Caki2 (cell line): ENCODE measurements at places on chromosomes 1 and 21.

DNA sequence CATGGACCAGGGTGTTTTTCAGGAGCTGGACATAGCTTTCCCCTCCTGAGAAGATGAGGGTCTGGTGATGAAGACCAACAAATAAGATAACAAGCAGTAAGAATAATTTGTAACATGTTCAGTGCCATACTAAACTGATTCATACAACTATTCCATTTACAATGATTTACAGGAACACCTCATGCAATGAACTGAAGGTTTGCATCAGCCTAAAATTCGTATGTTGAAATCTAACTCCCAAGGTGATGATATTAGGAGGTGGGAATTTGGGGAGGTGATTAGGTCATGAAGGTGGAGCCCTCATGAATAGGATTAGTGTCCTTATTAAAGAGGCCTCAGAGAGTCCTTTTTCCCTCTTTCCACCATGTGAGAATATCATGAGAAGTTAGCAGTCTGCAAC, 15.9 kb upstream of the NIBAN1 start:
- no peak for DNase-seq

- no peak for DNase-seq
Measured at GRCh38 chr1:239912471-239912870, 179.2 kb upstream of the FMN2 start.

GRCh38 chr1:229106526-229107125, 164.3 kb upstream of the RAB4A start:
- no peak for DNase-seq

DNA sequence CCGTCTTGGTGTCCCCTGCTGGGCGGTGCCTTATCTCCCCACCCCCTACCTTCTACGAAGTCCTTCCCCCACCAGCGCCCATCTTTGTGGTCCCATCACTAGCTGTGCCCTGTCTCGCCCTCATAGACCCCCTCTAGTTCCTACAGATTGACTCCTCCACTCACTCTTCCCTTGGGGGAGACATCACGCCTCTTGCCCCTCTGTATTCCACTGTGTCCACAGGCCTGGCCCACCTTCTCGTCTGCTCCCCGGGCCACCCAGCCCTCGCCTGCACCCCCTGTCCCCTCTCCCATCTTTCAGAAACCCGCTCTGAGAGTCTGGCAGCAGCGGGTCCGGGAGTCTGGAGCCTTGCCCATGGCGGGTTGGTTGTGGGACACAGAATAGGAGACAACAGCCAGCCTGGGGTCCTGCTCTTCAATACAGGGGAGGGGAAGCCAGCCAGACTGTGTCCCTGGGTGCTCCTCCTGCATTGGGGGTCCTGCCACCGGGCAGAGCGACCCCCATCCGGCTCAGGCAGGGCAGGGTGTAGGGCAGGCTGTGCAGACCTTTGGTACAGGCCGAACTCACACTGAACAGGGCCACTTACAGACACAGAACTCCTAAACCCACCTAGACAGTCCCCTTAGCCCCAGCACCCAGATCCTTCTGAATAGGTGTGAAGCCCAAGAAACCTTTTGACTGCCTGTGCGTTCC, 1.1 kb downstream of the RNF187 start:
- DNase-seq, result no peak

DNA sequence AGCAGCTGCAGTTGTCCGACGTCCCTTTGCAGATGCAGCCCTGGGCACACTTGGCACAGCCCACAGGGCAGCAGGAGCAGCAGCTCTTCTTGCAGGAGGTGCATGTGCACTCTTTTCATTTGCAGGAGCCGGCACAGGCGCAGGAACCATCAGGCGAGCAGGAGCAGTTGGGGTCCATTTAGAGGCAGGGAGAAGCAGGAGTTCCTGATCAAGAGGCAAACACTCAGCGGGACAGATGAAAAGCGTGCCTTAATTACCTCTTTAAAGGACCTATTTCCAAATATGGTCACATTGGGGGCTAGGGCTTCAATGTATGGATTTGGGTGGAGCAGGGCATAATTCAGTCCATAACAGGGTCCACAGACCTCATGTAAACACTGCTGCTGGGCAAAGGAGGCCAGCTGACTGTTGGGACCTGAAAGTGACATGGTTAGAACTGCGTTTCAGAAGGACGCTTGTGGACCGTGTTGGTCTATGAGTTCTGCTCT, 4.3 kb upstream of the CPLANE2 start:
- DNase-seq, result no peak

DNA sequence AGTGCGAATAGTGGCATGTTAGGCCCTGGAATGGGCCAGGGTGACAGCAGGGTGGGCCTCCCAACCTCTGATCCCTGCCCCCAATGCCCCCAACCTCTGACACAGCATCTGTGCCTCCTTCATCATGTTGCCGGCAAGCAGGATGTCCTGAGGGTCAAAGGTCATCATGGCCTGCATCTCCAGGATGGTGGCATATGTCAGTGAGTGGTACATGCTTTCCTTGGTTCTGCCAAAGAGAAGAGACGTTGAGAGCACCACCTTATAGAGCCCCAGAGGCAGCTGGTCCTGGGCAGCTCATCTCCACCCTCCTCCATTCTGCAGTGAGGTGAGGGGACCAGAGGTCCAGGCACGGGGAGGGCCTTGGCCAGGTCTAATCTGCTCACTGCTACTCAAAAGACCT, 17.6 kb downstream of the TTC39A start:
- no peak for DNase-seq

DNA sequence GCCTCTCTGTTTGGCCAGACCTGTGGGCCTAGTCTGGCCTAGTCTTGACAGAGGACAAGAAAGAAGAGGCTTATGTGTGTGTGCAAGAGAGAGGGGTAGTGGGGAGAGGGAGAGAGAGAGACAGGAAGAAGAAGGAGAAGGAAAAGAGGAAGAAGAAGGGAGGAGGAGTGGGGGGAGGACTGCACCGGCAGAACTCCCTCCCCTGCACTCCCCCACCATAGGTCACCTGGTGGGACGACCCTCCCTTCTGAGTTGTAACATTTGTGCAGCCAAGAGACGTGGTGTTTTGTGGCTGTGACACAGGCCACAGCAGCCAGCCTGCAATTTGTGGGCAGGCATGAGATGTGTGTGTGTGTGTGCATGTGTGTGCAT, 4.3 kb downstream of the INAVA start:
- DNase-seq, result no peak

- DNase-seq, result peak; percentile 87
Measured at GRCh38 chr1:154970631-154971340, at the start of gene SHC1. Gene SHC1, minus strand, starts transcription at chr1:154970747. Its CDS starts 221 bp downstream, at chr1:154970526.

DNA sequence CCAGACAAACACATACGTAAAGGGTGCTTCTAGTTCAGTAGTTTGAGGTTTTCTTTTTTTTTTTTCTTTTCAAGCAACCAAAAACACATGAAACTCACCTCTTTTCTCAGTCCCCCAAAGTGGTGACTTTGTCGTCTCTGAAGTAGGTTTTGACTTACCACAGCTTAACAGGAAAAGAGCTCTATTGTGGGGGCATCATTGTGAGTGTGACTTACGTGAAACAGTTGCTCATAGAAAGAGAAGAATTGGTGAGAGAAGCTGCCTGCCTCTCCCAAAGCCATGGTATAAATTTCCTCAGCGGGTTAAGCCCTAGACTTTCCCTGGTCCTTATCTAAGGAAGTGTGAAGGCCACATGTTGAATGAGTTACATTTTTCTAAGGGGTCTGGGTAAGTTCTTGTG, 11.9 kb downstream of the FASLG start:
- no peak for DNase-seq

DNA sequence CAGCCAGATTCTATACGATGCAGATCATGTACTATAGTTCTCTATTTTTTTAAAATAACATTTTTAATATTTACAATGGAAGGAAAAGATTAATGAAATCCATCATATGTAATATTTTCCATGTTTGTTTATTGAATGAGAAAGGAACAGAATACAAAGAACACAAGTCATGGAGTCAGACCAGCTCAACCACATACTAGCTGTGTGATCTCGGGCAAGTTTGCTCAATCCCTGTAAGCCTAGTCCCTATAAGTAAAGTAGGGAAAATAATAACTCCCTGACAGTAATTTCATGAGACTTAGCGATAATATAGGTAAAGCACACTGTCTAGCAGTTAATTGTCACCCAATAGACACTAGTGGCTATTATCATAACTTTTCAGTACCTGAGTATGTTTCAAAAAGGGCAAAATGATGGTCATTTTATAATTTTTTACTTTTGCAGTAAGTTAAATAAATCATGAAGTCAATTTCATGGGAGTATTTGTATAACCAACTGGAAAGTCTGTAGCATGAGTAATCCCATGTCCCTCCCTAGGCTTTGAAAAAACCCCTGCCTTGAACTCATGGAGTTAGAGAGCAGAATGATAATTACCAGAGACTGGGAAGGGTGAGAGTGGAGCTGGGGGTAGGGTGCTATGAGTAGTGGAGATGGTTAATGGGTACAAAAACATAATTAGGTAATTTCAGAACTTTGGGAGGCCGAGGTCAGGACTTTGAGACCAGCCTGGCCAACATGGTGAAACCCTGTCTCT, 37.0 kb upstream of the EPS15 start:
- no peak for DNase-seq

GRCh38 chr1:225868631-225869330, 13.4 kb downstream of the TMEM63A start:
- DNase-seq, result no peak

DNA sequence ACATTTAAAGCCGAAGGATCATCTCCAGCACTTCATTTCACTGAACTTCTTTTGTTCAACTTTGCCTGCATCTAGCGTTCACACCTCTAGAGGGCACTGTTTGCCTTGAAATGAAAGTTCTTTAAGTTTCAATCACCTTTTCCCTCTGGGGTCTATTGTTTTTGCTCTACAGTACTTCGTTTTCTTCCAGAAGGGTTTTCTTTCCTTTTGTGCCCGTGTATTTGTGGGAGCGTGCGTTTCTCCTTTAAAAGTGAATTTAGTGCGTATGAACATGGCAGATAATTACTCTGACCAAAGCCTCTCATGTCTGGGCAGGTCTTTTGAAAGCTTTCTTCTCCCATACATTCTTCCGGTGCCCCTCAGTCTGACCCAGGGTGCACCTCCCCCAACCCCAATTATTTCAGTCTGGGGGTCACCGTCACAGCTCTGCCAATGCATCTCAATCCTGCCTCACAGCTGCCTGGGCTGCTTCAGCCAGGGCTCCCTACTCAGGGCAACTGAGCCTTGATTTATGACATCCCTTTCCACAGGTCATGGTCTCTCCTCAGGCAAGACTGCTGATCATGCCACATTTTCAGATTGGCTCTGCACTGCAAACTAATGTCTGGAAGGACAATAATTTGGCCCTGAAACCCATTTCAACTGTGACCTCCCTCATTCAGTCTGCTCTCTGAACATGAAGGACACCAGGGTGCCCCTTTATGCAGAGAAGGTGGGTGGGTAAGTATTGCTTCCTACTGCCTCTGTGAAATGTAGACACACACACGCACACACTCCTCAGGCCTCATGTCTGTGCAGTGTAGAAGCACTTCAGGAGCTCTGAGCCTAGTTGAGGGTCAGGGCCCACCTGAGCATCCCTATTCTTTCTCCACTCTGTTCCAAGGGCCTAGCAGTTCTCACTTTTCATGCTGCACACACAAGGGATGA, 88.6 kb downstream of the NUF2 start:
- DNase-seq, result peak; percentile 24
